ENCODE measurements at places on chromosomes 6 and 20.

DNA sequence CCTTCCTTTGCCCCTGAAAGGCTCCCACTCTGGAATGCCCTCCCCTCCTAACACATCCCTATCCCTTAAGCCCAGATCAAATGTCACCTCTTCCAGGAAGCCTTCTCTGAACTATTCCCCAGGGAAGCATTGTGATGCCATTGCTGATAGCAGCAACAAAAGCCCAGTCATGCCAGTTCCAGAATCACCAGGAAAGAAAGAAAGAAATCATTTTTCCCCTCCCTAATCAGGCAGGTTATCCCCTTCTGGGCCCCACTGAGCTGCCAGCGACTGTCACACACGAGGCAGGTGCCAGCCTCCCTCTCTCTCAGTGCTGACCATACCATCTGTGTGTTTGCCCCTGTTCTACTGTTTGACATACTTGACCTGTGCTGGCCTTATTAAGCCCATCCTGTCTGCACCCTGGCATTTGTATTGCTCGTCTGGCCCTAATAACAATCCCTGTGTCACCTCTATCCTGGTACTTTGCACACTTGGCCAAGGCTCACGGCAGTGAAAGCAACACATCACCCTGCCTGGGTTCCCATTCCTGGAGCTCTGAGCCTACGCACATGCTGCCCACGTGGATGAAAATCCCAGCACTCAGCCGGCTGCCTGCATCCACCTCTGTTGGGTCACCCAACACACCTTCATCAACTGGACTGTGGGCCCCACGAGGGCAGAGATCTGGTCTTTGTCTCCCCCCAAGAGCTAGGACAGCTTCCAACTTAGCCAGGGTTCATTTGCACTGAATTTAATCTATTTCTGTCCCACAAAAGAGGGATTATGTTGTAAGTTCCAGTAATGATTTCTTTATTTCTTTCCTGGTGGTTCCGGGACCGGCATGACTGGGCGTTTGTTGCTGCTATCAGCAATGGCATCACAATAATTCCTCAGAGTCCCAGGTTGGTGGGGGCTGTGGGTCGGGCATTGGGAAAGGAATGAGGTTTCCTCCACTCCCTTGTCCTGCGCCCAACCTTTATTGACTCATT, 5.3 kb upstream of the BPIFB1 start:
- DNase-seq, result peak; percentile 23

DNA sequence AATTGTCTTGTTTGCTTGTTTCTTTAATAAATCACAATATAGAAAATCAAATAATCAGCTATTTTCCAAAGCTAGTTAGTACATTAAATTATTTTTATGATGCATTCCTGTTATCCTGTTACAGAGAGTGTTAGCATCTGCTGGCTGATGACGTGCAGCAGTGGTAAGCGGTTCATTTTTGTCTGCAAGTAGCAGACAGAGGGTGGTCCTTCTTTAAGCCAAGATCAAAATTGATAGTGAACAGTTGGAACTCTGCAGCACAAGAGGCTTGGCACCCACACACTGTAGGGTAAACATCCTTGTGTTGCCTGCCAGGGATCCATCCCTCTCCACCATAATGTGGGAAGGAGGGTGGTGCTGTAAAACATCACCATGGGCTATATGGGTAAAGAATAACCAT, 158.3 kb downstream of the FRK start:
- DNase-seq, result no peak

- no peak for DNase-seq
Observed at GRCh38 chr20:10621149-10621548, 52.6 kb downstream of the JAG1 start.

DNA sequence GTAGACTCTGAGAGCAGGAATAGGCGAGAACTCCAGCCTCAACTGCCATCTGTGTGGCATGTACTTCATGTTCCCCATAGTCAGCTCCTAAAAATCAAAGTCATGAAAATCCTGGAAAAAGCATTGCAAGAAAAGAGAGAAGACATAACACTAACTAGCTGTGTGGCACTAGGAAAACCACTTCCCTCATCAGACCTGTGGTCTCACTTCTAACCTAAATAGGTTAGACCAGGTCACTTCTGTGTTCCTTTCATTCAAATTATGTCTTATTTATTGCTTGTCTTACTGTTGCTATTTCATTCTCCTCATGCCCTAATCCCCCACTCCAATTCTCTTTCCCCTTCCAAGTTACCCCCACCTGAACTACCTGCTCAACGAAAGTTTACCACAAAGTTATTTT, 70.2 kb downstream of the TNFRSF21 start:
- DNase-seq, result no peak

DNA sequence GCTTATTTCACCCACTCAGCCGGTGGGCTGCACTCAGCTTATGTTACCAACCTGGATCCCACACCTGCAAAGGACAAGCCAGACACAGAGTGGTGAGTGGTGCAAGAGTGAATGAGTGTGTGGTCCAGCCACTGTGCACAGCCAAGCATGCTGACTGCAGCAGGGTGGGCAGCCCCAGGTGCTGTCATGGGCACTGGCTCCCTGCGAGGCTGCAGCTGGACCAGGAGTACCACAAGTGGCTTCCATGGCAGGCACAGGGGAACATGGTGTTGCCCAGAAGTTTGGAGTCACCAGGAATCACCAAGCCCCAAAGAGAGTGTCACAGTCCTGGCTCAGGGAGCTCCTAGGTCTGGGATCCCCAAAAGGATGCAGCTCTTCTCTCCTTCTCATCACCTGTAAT, 1093.4 kb downstream of the KHDRBS2 start:
- DNase-seq, result no peak

- peak; percentile 39 for DNase-seq
Observed at GRCh38 chr6:107184435-107184834, 69.1 kb upstream of the BEND3 start.

GRCh38 chr6:6775074-6775473, 186.6 kb downstream of the LY86 start:
- DNase-seq, result no peak

DNA sequence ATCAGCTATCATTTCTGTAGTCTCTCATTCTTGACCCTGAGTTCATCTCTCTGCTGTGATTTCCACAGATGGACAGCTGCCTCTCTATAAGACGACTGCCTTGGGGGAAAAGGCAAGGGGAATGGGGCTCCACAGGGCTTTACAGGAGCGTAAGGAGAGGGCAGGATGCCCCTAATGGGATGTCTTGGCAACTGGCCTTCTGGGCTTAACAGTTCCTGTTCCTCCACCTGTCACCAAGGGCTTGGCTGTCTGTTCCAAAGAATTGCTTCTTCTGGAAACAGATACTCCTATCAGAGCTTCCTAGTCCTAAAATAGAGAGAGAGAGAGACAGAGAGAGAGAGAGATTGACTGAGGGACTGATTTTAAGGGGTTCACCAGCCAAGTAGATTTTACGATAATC, 181.9 kb downstream of the TMEM200A start:
- DNase-seq, result no peak

- DNase-seq, result peak; percentile 80
Observed at GRCh38 chr6:154448448-154449096, 61.9 kb downstream of the CNKSR3 start.

GRCh38 chr6:35202066-35202546, 11.7 kb upstream of the SCUBE3 start:
- no peak for DNase-seq

DNA sequence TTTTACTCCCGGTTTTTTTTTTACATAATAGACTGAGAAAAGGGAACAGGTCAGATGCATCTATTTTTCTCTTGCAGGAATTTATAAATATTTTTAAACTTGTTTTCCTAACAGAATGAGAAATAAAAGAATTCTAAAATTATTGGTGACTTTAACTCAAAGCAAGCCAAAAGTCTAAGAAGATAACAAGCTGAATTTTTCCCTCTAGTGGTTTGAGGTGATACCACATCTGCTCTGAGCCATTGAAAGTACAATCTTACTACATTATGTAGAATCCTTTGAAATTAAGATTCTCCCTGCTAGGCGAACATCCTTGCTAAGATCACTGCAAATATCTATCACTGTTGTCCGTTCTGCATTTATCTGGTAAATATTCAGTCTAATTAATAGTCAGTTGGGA, 10.7 kb upstream of the STMND1 start:
- no peak for DNase-seq

GRCh38 chr20:21099751-21100577, 6.2 kb downstream of the LINC00237 start:
- DNase-seq, result peak; percentile 24

DNA sequence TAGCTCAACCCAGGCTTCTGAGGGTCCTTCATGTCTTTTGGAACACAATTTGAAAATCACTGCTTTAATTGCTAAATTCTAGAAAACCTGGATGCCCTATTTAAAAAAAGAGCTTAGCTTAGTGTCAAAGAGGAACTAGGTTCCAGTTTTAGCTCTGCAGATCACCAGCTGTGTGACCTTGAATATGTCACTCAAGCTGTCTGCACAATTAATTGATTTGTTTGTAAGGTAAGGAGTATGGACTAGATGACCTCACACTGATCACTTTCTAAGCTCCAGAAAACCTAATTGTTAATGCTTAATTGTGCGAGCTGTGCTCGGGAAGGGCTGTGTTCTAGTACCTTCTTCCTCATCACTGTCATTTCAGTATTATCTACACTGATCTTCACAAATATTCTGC, 26.2 kb downstream of the UTRN start:
- no peak for DNase-seq

DNA sequence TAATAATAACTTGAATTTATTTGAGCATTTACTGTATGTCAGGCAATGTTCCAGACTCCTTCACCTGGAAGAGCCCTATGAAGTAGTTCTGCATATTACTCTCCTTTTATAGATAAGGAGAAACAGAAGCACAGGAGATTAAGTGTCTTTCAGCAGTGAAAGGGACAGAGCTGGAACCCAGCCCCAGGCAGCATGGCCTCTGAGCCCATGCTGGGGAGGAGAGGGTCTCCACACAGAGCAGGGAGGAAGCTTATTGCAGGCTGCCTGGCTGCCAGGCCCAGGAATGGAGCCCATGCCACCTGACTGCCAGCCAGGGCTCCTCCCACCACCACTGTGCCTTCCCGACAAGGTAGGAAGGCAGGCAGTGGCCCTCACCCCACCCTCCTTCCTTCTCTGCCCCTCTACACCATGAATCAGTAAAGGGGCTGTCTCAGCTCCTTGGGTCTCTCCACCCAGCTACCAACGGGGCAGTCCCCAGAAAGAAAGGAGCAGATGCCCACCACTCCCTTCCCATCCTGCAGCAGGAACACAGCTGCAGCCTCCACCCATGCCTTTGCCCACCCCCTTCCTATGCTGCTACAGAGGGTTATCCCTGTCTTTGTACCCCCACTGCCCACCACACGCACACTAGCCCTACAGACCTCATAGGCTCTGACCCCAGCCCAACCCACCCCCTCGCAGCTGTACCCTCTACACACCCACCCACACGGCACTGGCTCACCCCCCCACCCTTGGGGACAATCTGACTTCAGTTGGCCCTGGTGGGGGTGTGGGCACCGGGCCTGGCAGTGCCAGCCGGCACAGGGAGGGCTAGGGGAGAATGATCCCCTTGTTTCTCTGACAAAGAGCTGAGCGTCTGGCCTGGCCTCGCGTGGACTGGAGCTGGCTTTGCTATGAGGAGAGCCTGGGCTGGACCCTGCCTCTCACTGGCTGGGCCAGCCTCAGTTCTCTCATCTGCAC, 41.8 kb downstream of the TFEB start:
- no peak for DNase-seq

GRCh38 chr6:11480541-11480940, 57.0 kb upstream of the TMEM170B start:
- DNase-seq, result no peak

DNA sequence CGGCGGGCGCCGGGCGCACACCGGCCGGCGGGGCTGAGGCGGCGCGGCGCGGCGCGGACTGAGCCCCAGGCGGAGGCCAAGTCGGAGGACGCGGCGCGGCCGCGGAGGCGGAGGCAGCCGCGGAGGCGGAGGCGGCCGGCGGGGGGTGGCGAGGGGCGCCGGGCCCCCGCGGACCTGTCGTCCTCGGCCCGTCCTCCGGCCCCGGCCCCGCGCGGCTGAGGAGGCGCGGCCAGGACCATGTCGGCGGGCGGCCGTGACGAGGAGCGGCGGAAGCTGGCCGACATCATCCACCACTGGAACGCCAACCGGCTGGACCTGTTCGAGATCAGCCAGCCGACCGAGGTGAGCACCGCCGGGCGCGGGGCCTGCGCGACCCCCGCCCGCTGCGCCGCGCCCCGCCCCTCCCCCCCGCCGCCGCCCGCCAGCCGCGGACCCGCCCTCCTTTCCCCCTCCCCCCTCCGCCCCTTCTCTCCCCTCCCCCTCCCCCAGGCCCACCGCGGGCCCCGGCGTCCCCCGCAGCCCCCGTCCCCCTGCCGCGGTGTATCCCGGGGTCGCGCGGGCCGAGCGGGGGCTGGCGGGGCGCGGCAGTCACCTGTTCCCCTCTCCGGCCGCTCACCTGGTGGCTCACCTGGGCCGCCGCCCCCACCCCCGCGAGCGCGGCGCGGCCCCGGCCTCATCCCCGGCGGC, at the start of gene AFDN:
TSS of gene AFDN (plus strand) at position 16 of the 687 bp plus-strand sequence. CDS start at position 238, 222 bp downstream.
- DNase-seq, result no peak

DNA sequence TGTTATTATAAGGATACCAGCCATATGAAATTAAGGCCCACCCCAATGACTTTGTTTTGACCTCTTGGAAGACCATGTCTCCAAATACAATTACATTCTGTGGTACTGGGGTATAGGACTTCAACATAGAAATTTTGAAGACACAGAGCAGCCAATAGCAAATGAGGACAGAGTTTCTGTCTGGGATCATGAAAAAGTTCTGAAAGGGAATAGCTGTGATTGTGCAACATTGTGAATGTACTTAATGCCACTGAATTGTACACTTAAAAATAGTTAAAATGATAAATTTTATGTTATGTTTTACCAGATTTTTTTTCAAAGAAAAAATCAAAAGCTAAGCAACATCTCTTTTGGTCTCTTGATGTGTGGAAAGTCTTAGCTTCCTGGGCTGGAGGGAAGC, 27.0 kb upstream of the AGPAT4 start:
- no peak for DNase-seq

DNA sequence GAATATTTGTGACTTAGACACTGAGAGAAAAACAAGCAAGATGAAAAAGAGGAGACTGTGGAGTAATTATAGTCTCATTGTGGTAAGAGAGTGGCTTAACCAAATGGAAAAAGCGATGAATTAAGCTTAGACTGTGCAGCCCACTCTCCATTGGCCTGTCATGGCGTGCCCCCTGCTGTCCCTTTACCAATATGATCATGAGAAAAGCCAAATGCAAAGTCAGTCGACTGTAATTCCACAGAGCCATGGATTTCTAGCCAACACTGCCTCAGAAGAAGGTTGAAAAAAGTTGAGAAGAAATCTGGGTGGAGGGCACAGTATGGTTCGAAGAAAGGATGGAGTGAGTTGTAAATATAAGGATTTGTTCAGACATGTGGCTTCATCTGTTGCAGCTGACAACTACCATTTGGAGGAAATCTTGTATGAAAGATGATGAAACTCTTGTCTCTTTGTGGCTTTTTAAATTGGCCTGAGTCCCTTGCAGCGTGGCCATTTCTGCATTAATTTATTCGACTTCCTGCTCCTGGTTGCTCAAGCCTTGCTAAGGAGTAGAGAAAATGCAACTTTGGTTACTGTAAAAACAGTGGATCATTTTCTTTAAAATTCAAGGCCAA, 251.4 kb downstream of the DOK5 start:
- peak; percentile 17 for DNase-seq

GRCh38 chr20:59725476-59726280, 121.3 kb downstream of the PHACTR3 start:
- DNase-seq, result no peak

- DNase-seq, result no peak
Observed at GRCh38 chr20:35888657-35889056, 65.6 kb downstream of the SCAND1 start.

All from HAP-1 (cell line).